ENCODE measurements at places on chromosomes 6 and 20.

- no peak for DNase-seq
These were observed 37.2 kb downstream of the CPXM1 start for GRCh38 chr20:2763186-2763585.

GRCh38 chr6:142773859-142774648 lies 170.9 kb downstream of the HIVEP2 start:
- DNase-seq: no peak

- DNase-seq: peak; percentile 50
These were observed 26.6 kb upstream of the TULP4 start for GRCh38 chr6:158285656-158286021.

- no peak for DNase-seq
These were observed 287.3 kb downstream of the ZNF217 start for GRCh38 chr20:53306192-53306805.

- no peak for DNase-seq
These were observed 360.5 kb downstream of the KIF16B start for GRCh38 chr20:16212790-16213189.

DNA sequence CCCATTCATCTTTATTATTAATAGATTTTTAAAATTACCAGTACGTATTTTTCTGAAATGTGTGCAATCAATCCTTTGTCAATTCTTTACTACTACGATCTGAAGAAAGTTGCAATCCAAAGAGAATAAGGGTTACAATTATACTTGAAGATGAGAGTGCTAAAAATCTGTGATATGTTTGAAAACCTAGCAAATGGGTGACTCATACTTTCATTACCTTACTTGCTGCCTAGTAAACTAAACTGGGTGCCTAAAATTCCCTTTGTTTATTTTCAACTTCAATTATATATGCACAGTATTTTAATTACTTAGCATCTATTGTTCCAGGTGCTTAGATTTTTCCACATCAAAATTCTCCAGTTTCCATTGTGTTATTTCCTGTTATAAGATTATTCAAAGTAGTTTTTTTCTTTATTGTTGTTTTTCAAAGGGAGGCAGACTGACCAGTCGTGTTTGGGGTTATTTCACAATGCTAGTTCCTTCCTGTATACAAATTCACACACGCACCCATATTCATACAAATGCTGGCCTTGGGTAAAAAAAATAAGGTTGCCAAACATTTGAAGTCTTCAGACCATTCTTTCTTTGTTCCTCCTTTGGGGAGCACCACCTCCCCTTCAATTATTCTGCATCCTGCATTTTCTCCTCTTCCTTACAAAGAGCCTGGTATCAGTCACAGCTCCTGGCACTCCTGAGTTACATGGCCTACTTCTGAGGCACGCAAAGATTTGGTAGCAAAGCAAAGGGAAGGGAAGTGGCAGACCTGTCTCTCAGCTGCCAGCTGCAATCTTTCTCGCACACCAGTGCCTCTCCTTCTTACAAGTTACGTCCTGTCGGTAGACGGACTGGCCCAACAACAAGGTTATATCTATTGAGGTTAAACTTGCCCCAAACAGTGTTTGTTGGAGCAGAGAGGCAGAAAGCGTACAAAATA lies 16.2 kb upstream of the FAM135A start:
- DNase-seq: no peak

- no peak for DNase-seq
These were observed 334.8 kb upstream of the SULF2 start for GRCh38 chr20:48120120-48120519.

DNA sequence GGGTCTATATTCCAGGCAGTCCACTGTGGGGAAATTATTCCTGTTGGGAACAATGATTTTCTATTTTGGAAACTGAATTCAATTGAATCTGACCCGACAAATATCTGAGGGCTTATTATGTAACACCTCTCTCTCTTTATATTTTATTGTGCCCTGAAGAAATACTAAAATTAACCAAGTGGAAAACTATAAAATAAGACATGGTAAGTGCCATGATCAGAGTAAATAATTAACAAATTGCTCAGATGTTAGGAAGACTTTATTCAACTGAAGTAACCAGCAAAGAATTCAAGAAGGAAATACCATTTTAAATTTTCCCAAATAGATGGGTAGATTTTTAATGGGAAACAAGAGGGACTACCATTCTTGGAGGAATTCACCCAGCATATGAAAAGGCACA lies 632.9 kb downstream of the MAFB start:
- no peak for DNase-seq

Measured in NCI-H446 (cell line).